ENCODE measurements at places on chromosomes 2 and 18.
A peak's percentile ranks its signal among the peaks of the same experiment; 100 is the strongest.

DNA sequence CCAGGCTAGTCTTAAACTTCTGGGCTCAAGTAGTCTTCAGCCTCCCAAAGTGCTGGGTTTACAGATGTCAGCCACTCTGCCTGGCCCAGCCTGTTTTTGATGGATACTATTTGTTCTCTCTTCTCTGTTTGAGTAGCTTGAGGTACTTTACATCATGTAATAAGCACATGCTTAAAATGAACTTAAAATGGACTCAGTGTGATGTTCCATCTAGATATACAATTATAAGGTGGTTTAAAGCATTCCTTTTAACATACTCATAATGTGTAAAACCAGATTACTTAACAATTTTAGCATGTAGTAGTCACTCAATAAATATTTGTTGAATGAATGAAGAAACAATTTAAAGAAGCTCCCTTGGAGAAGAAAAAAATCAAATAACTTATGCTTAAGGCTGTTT, 9.6 kb downstream of the PTPRM start:
- DNase-seq, result no peak

- no peak for DNase-seq
Observed at GRCh38 chr2:54419855-54420523, 36.1 kb upstream of the SPTBN1 start.

GRCh38 chr2:88845772-88846661, 154.5 kb downstream of the RPIA start:
- no peak for DNase-seq

DNA sequence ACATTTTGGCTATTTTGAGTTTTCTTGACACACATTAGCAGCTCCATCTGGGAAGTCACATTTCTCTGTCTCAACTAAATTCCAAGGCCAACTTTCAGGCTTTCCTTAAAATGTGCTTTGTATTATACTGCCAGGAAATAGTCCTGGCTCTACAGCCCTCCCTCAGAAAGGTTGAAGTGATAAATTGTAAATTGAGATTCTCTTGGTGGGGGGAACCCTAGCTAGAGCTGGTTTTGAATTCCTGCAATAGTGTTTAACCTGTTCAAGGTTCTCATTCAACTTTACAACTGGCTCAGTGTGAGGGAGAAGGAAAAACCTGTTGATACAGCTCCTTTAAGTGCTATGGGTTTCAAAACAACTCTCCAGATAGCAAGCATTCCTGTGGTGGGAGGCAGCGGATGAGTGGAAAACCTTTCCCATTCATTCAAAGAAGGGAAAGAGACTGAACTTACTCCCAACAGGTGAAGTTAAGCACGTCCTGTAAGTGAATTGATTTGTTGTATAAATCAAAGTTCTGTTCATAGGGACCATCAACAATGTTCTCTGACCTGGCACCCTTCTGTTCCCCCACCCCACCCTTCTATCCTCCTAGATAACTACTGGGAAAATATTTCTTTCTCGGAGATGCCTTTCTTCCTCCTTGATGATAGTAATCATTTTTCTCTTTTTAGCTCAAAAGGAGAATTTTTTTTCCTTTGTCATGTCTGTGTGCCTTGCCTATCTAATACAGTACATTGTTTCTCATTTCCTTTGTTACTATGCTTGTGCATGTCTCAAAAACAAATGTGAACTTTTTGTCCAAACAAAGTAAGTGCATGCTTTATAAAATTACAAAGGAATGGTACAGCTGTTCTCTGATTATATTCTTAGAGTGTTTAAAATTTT, 44.2 kb upstream of the SLC39A10 start:
- peak; percentile 14 for DNase-seq

GRCh38 chr2:54310961-54311360, 54.9 kb upstream of the TSPYL6 start:
- DNase-seq, result no peak

DNA sequence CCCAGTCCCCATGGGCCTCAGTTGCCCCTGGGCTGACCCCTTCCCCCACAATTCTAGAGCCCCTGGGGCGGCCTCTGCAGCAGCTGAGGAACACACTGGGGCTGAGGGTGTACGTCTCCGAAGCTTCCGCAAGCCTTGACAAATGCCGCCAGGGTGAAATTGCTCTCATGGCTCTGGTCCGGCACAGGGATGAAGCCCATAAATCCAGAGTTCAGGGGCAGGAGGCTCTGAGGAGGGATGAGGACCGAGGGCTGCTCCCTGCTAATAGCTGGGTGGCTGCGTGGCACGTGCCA, 27.1 kb upstream of the OTOS start:
- DNase-seq, result no peak

- DNase-seq, result no peak
Observed at GRCh38 chr2:159193791-159194190, 92.7 kb downstream of the WDSUB1 start.
